ENCODE measurements at places on chromosomes 11 and 22. TPM values are rescaled to one million over a fixed set of nuclear protein-coding genes. Genes with fewer than 3 reads are reported as not detected.

Gene DSCAML1
- total RNA-seq, result 0.05 TPM

Gene RBMXL2
- total RNA-seq, result not detected

Gene HPX
- 0.18 TPM for total RNA-seq

Gene LINC01488
- total RNA-seq, result not detected

Gene CHRM1
- total RNA-seq, result not detected

Gene ANKRD42
- 1.9 TPM for total RNA-seq

Gene UBASH3B
- 22.9 TPM for total RNA-seq

Gene ADAMTS15
- 0.02 TPM for total RNA-seq

Gene APLNR
- total RNA-seq, result not detected

Gene NCF4
- total RNA-seq, result 57.0 TPM

Gene TTLL8
- not detected for total RNA-seq

Gene SLC7A4
- total RNA-seq, result not detected

Gene DRG1
- total RNA-seq, result 83.0 TPM

Gene THRSP
- total RNA-seq, result not detected

Gene MPPED2
- total RNA-seq, result not detected

Gene OR51B2
- total RNA-seq, result not detected

Gene GPR83
- 0.11 TPM for total RNA-seq

Gene ANO1
- total RNA-seq, result not detected

Gene PPME1
- total RNA-seq, result 33.7 TPM

Gene CLDN5
- total RNA-seq, result 0.30 TPM

Gene SLC25A18
- not detected for total RNA-seq

Gene ZNF408
- 15.8 TPM for total RNA-seq

Gene GLYAT
- total RNA-seq, result not detected
